ENCODE measurements at places on chromosomes 1 and 21. TPM values are rescaled to one million over a fixed set of nuclear protein-coding genes. Genes with fewer than 3 reads are reported as not detected.

DNA sequence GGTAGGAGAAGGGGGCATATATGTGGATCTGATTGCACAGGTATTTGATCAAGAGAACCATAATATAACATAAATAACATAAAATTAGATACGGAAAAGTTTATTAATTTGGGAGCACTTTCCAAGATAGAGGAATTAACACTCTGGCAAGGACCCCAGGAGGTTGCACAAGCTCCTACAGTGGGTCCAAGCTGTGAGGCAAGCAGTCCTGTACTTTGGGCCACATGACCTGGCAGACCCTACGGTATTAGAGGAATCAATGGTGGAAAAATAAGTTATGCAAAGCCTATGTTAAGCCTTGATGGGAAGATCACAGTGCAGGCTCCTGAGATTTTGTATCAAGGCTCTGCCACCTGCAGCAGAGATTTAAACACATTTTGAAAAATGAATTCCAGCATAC lies 220.1 kb downstream of the COL24A1 start:
- peak; percentile 14 for DNase-seq

DNA sequence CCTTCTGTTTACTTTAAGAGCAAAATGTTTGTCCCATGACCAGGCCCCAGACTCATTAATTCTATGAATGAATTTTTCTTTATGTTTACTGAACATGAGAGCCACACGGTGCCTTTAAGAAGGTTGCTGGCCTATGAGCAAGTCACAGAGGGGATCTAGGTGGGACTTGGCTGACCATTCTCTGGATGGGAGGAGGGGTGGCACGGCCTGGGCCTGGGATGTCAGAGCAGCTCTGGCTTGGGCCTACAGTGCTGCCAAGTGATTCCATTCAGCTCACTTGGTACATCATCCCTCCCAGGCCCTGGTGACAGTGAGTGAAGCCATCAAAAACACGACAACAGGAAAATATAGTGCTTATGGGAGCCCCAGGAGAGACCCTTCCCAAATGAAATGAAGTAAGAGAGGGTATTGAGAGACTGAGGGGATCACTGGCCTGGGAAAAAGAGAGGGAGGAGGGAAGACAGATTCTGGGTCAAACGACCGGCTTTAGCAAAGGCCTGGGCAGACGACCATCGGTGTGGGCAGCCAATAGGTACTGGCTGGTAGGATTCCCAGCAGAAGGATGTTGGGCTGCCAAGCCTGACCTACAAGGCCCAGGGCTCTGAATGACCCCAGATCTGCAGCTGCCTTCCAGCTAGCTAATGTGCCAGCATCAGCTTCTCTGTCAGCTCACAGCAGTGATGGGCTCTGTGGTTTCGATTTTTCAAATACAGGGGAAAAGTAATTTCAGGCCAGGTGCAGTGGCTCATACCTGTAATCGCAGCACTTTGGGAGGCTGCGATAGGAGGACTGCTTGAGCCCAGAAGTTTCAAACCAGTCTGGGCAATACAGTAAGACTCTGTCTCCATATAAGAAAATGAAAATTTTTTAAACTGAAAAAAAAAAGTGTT lies 3.3 kb downstream of the TMEM53 start:
- DNase-seq, result no peak

- no peak for DNase-seq
Observed at GRCh38 chr1:192284927-192285326, 31.9 kb upstream of the RGS21 start.

- DNase-seq, result no peak
Observed at GRCh38 chr1:157357111-157357510, 195.2 kb downstream of the FCRL5 start.

DNA sequence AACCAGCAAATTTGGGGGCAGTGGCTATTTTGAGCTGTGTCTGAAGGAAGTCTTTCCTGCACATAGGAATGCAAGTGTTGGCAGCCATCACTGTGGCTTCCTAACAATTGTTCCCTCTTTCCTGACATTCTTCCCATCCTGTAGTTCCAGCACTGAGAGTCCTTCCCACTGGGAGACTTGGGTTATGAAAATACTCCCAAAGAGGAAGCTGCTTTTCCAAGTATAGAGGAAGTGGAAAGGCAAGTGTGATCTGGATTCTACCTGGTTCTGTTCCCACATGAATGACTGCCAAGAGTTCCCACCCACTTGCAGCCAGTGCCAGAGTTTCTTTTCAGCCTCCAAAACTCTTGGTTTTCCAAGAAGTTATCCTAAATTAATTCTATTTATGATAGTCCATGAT lies 98.5 kb upstream of the CD53 start:
- DNase-seq, result no peak

- DNase-seq, result peak; percentile 79
Observed at GRCh38 chr1:41418857-41419583, 57.8 kb downstream of the FOXO6 start.

- no peak for DNase-seq
Observed at GRCh38 chr1:97553971-97554370, 366.9 kb downstream of the DPYD start.

- DNase-seq, result no peak
Observed at GRCh38 chr1:242641461-242641860, 117.0 kb upstream of the PLD5 start.

DNA sequence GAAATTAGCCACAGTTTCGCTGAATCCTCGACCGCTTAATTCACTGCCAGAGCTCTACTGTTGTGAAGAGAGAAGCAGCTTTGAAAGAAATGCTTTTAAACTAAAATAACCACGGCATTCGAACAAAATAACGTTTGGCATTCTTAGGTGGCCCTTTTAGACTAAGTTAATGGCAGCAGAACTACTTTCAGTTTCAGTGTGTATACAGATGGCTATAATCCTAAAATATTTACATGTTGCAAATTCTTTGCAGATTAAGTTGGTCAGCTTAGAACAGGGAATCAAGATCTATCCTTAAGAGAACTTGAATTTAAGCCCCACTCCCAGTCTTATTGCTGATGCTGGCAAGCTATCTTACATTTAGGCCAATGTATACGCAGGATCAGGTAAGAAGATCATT lies 62.7 kb downstream of the ADSS2 start:
- no peak for DNase-seq

DNA sequence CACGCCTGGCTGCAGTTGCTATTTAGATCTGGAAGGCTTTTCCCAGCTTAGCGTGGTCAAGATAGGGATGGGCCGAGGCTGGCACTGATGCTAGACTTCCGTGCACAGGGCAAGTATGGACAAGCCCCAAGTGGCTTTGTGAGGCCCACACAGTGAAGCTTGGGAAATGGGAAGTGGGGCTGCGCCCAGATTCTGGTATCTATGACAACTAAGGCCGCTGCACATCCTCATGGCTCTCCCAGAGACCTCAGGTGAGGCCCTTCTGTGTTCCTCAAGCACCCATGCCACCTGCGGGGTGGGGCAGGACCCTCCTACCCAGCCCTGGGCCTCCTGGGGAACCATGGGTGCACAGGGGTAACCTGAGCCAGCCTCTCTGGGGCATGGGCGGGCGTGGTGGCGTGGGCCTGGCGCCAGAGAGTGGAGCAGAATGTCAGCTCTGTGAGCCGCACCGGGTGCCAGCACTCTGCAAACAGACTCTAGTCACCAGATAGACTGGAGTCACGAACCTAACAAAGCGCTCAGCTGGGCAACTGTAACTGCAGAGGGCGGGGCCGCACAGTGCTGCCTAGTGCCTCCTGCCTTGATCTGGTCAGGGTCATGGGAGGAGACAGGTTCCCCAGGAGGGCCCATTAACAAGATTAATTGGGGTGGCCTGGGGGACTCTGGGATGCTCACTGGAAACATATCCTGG lies 46.4 kb downstream of the ELF3 start:
- peak; percentile 86 for DNase-seq

DNA sequence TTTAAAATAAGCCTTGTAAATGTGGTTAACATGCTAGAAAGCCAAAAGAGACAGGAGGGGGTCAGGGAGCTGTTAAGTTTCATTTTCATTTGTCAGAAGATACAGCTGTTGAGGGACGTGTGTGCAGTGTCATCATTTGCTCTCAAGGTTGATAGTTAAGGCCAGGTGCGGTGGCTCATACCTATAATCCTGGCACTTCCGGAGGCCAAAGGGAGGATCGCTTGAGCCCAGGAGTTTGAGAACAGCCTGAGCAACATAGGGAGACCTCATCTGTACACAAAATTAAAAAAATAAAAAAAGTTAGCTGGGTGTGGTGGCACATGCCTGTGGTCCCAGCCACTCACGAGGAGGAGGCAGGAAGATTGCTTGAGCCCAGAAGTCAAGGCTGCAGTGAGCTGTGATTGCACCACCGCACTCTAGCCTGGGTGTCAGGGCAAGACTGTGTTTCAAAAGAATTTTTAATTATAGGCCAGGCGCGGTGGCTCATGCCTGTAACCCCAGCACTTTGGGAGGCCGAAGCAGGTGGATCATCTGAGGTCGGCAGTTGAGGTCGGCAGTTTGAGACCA lies 22.7 kb downstream of the ZBTB8OS start:
- no peak for DNase-seq

DNA sequence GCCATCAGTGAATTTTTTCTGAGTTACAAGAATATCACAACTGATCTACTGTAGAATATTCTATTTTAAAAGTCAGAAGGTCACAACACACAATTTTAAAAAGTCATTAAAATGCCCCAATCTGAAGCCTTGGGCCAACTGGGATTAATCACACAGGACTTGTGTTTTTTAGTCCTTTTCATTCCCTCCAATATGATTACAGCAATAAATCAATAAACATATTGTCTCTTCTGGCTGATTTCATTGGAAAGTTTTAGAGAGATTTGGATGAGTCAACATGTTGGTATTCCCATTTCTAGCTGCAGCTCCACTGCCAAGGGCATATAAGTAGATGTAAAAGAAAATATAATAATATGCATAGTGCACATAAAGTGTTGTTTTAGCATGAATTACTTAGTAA lies 85.8 kb downstream of the NIBAN1 start:
- DNase-seq, result no peak

The TPTE gene
- not detected for total RNA-seq

The RGS16 gene
- total RNA-seq, result 5.8 TPM

The AKNAD1 gene
- 0.37 TPM for total RNA-seq

The B3GALT6 gene
- total RNA-seq, result 16.1 TPM

Measured in mucosa of gallbladder (tissue), 1 donor.